Renal pelvis (tissue), 12 donors: ENCODE measurements at places on chromosomes 1 and 21. TPM values are rescaled to one million over a fixed set of nuclear protein-coding genes. Genes with fewer than 3 reads are reported as not detected.

- peak; percentile 71 for DNase-seq
Observed at GRCh38 chr1:152034654-152035538, 1.9 kb downstream of the S100A11 start.

- no peak for DNase-seq
Observed at GRCh38 chr1:93980320-93981273, 71.4 kb upstream of the GCLM start.

The RIIAD1 gene
- 0.24 TPM for polyA plus RNA-seq

DNA sequence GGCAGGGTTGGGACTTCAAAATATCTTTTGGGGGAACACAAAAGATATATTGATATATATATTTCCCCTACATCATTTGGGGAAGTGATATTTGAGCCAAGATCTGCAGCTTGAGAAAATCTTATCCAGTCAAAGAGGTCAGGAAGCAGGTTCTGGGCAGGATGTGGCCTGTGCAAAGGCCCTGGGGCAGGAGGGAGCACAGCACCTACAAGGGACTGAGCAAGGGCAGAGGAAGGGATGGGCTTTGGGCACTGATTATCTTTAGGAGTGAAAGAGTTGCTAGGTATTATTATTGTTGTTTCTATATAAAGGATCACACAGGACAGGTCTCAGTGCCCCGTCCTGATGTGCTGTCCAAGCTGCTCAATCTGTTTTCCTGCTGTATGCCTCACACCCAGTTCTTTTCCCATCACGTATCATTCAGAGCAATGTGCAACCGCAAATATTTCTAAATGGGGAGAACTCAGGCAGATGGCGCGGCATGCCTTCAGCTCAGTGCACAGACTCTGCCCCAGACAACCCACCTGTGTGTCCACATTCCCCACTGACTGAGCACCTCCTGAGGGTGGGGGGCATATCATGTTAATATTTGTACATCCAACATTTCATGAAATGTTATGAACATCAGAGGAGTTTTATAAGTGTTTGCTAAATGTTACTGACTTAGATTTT lies 28.1 kb upstream of the GPR137B start:
- no peak for DNase-seq

The UBASH3A gene
- 0.10 TPM for polyA plus RNA-seq

DNA sequence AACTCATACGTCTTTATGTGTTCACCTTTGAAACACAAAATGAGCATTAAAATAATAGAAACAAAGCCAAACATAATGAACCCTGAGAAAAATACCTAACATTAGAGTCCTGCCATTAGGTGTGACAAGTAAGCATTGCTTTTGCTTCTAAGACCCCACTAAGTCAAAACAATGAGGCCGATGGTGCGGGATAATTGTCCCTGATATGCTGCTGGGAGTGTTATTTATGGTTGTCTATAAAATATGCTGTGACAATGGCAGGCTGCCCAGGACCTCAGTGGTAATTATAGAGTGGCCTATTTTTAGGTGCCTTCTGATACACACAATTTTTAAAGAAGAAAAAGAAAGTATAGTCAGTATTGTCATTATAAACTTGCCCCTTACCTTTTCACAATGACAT lies 1423.1 kb downstream of the AMY1C start:
- DNase-seq = no peak

- DNase-seq = no peak
Observed at GRCh38 chr1:32715901-32716311, 13.3 kb upstream of the SYNC start.

GRCh38 chr1:209400351-209401220 lies 182.9 kb upstream of the CAMK1G start:
- no peak for DNase-seq

DNA sequence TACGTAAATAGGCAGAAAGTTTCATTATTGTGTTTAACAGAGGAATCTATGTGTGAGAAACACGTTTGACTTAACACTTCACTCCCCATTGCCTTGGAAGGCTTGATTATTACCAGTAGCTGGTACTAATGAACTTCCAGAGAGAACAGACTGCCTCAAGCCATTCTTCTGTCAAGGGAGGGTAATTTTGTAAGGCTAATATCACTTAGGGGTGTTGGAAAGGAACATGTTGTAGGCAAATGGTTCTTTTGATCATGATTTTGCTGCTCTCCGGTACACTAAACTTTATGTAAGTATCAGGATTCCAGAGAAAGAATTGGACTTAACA lies 1.8 kb downstream of the LAMC1 start:
- DNase-seq = no peak

DNA sequence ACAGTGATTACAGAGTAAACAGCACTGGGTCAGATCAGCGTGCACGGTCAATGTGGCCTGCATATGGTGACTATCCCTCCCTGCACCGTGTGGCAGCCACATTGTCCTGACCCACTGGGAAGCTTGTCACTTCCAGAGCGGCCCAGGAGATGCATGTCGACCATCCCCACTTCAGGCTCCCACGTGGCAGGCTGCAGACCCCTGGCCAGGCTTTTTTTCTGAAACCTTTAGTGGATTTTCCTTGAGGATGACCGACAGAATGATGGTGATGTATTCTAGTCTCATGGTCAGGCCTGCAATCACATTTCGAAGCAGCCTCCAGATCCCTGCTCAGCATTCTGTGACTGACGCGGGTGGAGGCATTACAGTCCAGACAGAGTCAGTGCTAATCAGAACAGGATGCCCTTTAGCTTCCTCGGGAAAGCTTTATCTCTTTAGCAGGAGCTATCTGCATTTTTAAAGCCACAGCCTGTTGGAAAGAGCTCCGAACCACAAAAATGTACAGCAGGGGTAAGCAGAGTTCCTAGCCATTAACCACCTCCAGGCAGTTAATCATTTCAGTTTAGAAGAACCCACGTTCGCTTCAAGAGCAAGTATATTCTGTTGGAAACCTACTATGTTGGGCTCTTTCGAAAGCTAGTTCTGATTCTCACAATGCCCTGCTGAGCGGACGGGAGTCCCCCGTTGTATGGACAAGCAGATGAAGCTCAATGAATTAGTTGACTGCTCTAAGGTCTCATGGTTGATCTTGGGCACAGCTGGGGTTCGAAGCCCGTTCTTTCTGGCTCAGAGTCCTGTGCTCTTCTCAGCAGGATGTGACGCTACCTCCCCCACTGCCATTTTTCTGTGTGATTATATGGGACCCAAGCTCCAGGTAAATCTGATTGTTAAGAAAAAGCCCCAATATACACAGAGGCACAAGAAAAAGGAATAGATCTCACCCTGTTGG lies 56.5 kb downstream of the IRF2BP2 start:
- DNase-seq = no peak

DNA sequence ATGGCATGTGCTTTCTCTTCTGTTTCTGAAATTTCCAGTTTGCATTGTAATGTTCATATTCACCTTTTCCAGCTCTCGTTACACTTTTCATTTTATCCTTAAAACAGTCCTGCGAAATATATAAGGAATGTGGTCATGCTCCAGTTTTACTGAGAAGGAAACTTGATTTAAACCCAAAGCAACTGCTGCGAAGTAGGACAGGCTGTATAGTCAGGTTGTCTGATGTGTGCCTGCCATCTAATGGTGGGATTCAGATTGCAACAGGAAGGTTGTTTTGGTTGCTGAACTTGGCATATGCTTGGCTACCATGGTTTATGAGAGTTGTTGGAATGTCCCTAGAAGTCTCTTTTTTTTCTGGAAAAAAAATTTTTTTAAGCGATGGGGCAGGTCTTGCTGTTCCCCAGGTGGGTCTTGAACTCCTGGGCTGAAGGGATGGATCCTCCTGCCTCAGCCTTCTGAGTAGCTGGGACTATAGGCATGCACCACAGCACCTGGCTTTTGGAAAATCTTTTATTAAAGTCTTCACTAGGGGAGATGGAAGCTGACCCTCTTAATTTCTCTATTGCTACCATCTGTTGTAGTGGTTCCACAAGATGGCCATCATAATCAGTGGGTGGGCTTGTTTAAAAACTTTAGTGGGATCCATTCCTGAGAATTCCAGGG lies 86.9 kb downstream of the UCK2 start:
- DNase-seq = peak; percentile 79

DNA sequence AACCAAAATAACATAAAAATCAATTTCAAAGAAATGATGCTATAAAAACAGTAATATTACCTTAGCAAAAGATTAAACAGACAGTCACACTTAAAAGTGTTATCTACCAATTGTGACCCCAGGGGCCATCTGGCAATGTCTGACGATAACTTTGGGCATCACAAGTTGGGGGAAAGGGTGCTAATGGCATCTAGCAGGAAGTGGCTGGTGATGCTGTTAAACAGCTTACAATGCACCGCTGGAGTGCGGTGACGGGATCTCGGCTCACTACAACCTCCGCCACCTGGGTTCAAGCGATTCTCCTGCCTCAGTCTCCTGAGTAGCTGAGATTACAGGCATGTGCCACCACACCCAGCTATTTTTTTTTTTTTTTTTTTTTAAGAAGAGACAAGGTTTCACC lies 27.6 kb downstream of the NUP133 start:
- DNase-seq = no peak

GRCh38 chr1:162391790-162392563 lies 10.4 kb downstream of the C1orf226 start:
- DNase-seq = no peak

- peak; percentile 46 for DNase-seq
Observed at GRCh38 chr21:14259747-14260146, 43.8 kb downstream of the RBM11 start.

- no peak for DNase-seq
Observed at GRCh38 chr1:116076831-116077230, 34.4 kb upstream of the MAB21L3 start.

DNA sequence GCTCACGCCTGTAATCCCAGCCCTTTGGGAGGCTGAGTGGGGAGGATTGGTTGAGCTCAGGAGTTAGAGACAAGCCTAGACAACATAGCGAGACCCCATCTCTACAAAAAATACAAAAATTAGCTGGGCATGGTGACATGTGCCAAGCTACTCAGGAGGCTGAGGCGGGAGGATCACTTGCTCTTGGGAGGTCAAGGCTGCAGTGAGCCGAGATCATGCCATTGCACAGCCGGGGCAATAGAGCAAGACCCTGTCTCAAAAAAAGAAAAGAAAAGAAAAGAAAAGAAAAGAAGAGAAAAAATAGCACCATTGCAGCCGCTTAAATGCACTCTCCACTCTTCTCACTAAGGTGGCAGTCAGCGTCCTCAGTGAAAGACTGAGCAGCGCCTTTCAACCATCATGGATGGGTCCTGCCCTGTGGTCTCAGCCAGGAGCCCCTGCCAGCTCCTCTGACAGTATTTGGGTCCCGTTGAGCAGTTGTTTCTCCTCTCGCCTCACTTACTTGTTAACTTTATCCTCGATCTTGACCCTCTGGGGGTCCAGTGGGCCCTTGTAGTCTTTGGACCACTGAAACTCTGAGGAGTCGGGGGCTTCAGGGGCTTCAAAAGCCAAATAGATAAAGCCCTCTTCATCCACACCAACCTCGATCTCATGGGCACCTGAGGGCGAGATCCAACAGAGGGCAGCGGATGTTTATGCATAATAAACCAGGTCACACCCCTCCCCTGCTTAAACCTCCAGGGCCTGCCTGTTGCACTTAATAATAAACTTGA lies 36.9 kb downstream of the MYOM3 start:
- no peak for DNase-seq

DNA sequence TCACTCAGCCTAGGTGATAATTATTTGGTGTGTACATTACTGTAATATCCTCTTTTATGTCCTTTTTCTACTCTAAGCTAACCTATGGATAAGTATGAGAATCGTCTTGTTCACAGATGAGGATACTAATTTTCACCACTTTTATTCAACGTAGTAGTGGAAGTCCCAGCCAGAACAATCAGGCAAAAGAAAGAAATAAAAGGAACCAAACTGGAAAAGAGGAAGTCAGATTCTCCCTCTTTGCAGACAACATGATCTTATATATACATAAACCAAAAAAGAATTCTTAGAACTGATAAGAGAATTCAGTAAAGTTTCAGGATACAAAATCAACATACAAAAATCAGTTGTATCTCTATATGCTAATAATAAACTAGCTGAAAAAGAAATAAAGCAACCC lies 12.6 kb upstream of the RGL1 start:
- DNase-seq = no peak

- DNase-seq = no peak
Observed at GRCh38 chr1:234533034-234533891, 54.3 kb upstream of the TARBP1 start.

DNA sequence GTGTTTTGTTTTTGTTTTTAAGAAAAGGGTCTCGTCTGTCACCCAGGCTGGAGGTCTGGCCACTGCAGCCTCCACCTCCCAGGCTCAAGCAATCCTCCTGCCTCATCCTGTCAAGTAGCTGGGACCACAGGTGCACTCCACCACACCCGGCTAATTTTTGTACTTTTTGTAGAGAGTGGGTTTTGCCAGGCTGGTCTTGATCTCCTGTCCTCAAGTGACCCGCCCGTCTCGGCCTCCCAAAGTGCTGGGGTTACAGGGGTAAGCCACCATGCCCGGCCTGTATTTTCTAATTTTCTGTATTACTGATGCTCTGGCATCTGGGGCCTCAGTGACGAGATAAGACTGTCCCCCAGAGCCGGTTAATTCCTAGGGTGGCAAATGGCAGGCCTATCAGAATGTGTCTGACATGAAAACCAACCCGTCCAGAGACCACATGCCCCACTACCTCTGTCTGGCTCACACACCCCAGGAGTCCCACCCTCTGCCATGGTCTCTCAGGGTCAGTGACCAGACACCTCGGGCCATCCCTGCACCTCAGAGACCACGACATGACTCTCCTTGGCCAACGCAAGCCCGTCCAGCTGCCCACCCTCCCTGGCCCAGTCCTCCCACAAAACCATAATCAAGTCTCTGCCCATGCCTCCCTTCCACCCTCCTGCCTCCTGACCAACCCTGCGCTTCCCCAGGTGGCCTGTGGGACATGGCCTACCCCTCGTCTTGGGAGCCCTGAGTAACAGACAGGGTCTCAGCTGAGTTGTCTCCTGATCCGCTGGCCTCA lies 12.5 kb downstream of the NPHP4 start:
- DNase-seq = no peak

The CA14 gene
- 6.8 TPM for polyA plus RNA-seq

The DCST1 gene
- 0.38 TPM for polyA plus RNA-seq

The CFAP107 gene
- 1.2 TPM for polyA plus RNA-seq

The NTNG1 gene
- polyA plus RNA-seq = 24.9 TPM

The FCN3 gene
- polyA plus RNA-seq = 2.1 TPM

- no peak for DNase-seq
Observed at GRCh38 chr1:8845104-8846097, 28.0 kb upstream of the RERE start.
